AG20443 (cell line): ENCODE measurements at places on chromosomes 3 and 15.

- DNase-seq: no peak
Observed at GRCh38 chr15:74185710-74186348, 12.3 kb downstream of the ISLR start.

DNA sequence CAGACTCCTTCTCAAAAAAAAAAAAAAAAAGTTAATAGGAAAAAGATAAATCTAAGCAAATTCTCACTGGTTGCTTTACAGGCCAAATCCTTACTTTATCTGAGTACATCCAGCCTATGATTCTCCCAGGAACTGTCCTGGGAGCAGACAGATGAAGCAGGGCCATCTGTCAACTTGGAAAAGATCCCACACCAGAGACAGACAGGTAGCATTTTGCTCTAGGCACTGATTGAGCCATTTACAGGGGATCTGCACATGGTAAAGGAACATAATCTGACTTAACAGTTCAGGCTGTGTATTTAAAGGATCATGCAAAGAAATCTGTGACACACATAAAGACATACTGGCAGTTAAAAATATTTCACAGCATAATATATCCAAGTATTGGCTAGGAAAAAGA, 1006.5 kb downstream of the TBL1XR1 start:
- DNase-seq: no peak

GRCh38 chr15:53437985-53438841, 321.2 kb downstream of the WDR72 start:
- DNase-seq: no peak

- no peak for DNase-seq
Observed at GRCh38 chr3:135103917-135104316, 308.9 kb downstream of the EPHB1 start.

- DNase-seq: no peak
Observed at GRCh38 chr3:152835601-152836102, 721 bp downstream of the P2RY1 start.

DNA sequence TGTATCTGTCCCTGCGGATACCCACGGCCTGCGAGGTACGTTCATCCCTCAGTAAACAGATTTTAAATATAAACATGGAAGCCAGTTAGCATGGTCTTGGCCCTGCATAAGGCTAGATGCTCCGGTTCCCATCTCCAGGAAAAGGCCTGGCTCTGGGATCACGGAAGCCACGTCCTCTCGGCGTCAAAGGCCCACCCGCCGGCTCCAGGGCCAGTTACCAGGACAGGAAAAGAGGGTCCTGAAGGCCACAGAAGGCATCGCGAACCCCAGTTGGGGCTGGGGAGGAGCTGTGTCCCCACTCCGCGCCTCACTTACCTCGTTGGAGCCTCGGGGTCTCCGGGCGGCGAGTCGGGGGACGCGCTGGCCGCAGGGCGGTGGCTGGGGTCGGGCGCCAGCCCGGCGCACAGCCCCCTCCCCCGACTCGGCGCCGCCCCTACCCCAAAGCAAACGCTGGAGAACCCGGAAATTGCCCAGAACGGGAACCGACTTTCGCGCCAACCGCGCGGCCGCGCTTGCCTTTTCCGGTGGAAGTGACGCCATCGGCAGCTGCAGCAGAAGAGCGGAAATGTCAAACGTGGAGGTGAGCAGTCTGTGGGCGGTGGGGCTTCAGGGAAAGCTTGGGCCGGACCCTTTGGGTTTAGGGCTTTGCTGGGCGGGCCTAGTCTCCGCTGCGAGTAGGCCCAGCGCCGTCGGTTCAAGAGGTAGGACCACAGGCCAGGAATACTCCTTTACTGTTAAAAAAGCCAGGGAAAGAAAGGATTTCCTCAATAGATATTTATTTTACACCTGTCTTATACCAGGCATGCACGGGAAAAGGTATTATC, at the start of gene TOPBP1:
TSS of gene TOPBP1 (minus strand) at position 488 of the 824 bp plus-strand sequence. CDS start 814 bp downstream, outside the sequence.
- peak; percentile 93 for DNase-seq

DNA sequence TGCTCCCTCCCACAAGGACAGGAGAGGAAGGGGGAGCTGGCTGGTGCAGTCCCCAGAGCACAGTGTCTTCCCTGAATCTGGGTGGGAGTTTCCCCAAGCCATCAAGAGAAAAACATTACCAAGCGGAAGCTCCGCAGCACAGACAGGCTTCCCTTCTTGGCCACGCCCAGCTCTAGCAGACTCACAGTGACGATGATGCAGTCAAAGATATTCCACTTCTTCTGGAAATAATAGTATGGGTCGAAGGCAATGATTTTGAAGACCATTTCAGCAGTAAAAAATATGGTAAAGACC, 76.7 kb downstream of the SCN10A start:
- no peak for DNase-seq

GRCh38 chr15:63604281-63604680, 7.1 kb downstream of the FBXL22 start:
- DNase-seq: no peak

GRCh38 chr15:46365572-46365971, 730.7 kb downstream of the SQOR start:
- DNase-seq: peak; percentile 44

DNA sequence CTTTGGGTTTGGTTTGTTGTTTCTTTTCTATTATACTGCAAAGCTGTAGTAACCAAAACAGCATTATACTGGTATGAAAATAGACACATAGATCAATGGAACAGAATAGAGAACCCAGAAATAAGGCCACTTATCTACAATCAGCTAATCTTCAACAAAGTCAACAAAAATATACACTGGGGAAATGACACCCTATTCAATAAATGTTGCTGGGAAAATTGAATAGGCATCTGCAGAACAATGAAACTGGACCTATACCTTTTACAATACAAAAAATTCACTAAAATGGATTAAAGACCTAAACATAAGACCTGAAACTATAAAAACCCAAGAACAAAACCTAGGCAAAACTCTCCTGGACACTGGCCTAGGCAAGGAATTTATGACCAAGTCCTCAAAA, 52.9 kb downstream of the TLNRD1 start:
- no peak for DNase-seq

DNA sequence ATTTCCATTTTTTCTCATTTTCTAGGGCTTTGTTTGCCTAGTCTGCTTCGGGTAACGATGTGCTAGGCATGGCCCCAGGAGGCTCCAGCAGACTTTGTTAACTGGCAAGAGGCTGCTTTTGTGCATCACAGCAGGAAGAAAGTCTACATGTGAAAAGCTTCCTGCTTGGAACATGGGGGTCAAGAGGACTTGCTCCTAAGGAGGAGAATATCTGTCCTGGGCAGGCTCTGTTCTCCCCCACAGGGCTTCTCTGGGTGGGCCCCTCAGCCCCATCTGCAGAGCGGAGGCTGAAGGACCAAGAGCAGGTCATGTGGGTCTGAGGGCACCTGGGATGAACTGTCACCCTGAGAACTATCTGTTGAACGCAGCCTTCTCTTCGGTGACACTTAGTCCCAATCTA, 94.7 kb downstream of the CCNL1 start:
- no peak for DNase-seq

DNA sequence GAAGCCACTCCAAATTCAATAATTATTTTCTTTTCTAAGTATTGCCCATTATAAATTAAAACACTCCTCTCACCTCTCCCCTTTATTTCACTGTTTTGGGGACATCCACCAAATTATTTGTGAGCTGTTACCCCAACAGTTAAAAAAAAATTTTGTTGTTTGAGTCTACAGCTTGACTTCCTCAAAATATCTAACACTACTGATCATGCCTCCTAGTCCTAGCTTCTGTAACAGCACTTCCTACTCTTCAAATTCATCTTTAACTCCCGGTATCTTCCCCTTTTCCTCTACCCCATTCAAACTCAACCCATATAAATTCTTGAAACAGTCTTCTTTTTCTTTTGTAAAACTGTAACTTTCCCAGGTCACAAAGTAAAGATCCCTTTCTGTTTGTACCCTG, 15.9 kb downstream of the PARL start:
- DNase-seq: no peak

DNA sequence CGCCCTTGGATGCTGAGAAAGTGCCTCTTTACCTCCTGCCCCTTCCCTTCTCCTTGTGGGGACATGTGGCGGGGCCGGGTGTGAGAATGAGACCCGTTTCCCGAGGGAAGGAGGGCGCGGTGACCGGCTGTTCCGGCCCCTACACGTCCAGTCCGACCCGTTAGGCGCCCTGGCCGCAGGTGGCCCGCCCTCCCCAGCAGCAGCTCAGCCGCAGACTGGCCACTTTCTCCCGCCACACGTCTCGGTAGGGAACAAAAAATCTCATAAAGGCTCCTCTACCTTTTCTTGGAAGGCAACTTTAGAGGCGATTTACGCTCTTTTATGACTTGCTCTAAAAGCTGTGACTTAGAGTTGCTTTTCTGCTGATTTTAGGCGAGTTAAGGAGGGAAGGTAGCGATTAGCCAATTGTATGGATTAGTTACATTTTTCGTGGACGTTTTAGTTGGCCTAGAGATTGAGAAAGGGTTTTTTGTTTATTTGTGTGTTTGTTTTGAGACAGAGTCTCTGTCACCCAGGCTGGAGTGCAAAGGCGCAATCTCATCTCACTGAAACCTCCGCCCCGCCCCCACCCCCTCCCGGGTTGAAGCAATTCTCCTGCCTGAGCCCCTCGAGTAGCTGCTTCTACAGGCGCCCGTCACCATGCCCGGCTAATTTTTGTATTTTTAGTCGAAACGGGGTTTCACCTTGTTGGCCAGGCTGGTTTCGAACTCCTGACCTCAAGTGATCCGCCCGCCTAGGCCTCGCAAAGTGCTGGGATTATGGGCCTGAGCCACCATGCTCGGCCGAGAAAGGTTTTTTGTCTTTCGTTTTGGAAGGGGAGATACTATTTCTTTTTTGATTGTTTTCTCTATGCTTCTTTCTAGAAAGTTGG, 8.3 kb upstream of the PGPEP1L start:
- no peak for DNase-seq

DNA sequence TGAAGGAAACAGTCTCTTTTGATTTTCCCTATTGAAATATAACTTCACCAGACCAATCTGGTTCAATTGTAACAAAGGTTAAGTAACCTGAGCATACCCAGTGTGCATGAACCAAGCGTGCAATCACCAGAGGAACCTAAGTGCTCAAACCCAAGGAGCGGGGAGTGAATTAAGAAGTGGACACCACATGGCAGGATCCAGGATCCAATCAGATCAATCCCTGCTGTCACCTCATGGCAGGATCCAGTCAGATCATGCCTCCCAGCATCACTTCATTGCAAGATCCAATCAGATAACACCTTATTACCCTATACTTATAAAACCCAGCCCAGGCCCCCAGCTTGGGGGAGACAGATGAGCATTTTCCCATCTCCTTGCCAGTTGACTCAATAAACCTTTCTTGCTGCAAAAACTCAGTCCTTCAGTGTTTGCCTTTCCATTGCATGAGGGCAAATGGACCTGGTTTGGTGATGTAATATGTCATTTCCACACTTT, 38.9 kb upstream of the RNU6-1 start:
- DNase-seq: no peak

GRCh38 chr3:50358355-50358910, 888 bp downstream of the TMEM115 start:
- no peak for DNase-seq

DNA sequence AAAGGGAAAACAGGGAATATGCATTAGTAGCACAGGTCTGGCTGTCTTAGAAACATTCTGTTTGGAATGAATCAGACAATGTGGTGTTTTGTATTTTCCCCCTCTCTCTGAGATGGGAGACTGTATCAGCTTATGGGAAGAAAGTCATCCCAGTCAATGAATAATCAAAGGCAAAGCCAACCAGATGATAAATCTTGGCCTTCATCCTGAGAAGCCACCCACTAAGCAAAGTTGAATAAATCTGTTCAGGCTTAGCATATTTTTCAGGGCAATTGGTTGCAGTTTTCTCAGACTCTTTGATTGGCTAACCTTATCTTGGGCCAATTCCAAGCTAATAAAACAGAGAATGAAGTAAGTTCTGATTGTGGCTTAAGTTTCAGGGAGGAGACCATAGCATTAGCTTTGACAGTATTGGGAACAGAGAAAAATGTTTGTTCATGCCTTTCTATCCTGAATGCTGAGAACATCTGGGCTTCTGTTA, 63.6 kb upstream of the ARL8B start:
- peak; percentile 55 for DNase-seq

GRCh38 chr3:66993082-66993481, 5.0 kb upstream of the KBTBD8 start:
- DNase-seq: no peak

GRCh38 chr3:124032311-124032880, 40.5 kb upstream of the ROPN1 start:
- no peak for DNase-seq

GRCh38 chr15:84833447-84834228, 16.5 kb downstream of the ALPK3 start:
- no peak for DNase-seq

GRCh38 chr3:47661121-47661752, 82.6 kb upstream of the CSPG5 start:
- DNase-seq: peak; percentile 79

DNA sequence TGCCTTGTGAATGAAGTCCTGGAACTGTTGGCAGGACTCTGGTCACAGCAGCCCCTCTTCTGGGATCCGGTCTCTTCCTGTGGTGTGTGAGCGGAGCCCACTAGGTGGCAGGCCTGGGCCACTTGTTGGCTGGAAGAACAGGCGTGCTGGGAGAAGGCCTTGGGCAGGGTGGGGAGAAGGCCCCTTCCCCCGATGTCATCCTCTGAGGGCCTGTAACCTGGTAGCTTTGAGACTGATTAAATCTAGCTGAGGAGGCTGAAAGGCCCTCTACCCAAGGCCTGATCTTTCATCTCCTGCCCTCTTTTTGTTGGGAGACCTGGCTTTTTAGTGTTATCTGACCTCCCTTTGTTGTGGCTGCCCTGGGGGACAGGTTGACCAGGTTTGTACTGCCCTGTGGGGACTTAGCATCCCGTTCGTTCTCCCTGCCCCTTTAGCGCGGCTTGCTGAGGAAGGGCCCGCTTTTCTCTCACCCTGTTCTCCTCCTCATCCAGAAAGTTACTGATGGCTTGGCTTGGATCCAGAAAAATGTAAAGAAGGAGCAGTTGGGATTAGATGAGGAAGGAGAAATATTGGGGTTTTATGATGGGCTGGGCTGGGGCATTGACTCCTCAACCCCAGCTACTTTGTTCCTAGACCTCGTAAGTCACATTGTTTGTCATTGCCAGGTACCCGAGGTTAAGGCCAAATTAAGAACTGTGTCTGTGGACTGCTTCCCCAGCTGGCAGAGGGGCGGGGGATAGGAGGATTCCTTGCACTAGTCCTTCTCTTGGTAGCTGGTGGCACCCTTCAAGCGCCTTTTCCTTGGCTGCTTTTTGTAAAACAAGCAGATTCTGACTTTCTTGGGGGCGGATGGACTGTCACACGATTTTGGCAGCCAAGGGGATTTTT, 48.5 kb downstream of the CHCHD6 start:
- peak; percentile 91 for DNase-seq

- no peak for DNase-seq
Observed at GRCh38 chr15:59237924-59238331, 31.3 kb downstream of the LDHAL6B start.

DNA sequence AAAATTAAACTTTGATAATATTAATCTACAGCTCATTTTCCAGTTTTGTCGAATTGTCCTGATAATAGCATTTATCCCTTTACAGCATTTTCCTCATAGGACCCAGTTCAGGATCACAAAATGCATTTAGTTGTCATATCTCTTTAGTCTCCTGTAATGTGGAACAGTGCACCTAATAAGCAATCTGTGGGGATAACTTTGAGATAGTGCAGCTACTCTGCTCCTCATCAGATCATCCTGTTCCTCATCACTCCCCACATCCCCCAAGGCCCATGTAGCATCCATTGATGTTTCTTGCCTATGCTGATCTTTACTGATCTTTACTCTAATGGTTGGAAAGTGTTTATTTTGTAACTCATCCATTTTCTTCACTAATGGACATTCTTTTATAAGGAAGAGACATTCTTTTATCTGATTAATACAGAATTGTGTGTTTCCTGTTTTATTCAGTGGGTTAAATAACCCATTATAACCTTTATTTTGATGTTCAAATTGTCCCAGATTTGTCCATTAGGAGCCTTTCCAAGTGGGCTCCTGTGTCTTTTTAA, 7.5 kb downstream of the RNF111 start:
- DNase-seq: no peak
